Nephron progenitor cell (in vitro differentiated cells): ENCODE measurements at places on chromosomes 2 and 18.

GRCh38 chr2:41970988-41971660, 76.7 kb upstream of the PKDCC start:
- no peak for DNase-seq

DNA sequence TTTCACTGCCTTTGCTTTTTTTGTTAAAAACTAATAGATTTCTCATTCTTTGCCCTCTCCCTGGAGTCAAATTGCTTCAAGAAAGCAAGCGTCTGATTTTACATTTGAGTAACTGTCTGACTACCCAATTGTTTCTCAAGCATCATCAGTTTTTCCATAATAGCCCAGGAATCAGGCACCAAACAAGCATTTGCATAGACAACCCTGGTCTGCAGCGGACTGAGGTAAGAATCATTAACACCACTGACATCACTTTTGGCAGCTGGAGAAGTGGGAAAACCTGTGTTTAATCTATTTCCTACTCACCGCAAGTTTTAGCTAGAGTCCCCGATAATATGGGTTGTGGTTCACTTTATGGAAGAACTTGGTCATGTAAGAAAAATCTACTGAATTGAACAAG, 55.7 kb downstream of the IRS1 start:
- no peak for DNase-seq

DNA sequence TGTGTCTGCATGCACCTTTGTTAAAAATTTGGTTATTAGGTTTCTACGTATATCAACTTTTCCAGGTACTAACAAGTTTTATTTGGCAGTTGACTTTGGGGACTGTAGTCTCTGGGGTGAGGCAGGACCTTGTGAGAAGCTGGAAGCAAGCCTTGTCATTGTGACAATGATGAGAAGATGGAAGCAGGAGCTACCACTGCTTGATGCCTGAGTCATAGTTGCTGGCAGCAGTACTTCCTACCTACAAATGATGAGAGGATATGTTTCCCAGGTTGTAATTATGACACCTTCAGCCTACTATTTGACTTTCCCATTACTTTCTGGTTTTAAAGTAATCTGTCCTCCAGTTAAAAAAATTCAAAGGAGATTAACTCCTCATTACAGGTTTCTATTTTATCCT, 516.3 kb downstream of the NRXN1 start:
- DNase-seq, result no peak

DNA sequence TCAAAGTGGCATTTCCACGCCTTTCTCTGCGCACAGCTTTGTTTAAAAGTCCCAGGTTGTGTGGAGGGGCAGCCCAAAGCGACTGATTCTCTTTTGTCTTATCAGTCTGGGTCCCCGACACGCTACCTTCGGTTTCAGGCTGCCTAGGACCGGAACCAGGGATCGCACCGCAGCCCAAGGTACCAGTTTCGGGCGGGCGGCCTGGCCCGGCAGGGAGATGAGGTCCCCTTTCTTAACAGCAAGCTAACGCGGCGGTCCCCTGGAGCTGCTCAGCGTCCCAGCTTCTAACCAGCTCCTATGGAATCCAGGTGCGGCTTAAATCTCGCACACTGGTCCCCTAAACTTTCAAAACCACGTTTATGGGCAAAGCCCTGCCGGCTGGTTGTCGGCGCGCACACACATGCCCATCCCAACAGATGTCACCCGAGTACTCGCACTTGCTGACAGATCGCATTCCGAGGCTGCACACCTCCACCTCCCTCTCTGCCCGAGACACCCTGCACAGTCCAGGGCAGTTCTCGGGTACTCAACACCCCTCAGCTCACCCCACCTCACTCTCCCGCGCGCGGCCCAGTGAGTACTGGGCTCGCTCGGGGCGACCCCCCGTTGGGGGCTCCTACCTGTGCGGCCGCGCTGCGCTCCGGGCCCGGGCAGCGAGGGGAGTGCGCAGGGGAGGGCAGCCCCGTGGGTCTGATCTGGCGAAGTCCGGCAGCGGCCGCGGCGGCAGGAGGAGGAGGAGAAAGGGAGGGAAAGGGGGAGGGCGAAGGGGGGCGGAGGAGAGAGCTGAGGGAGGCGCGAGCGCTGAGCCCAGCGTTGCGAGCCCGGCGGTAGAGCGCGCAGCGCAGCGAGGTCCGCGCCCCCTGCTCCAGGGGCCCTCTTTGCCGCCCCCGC, at the start of gene EFEMP1:
Gene EFEMP1, minus strand, starts transcription at position 692 of the 891 bp plus-strand sequence. CDS start 1,342 bp downstream, outside the sequence.
- DNase-seq, result peak; percentile 85

GRCh38 chr18:32317651-32318050, 127.8 kb downstream of the MEP1B start:
- DNase-seq, result no peak

- DNase-seq, result no peak
Measured at GRCh38 chr2:189304360-189304759, 124.8 kb upstream of the COL5A2 start.

DNA sequence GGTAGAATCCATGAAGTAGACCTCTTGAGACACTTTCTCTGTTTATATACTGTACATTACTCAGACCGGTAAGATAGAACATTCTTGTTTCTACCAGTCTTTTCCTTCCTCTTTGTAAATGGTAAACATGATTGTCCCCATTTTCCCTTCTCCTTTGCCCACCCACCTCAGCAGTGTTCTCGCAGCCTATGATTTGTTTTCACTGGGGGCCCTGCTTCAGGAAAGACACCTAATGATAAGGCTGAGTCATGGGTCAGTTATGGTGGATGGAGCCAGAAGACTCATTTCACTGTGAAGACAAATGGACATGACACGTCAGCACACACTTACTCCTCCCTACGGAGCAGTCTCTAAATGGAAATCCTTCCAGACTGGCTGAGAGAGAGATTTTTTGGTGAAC, 23.7 kb downstream of the CENPO start:
- DNase-seq, result no peak

- no peak for DNase-seq
Measured at GRCh38 chr2:15800495-15801329, 139.6 kb upstream of the MYCN start.

GRCh38 chr2:192208848-192209247, 14.1 kb upstream of the TMEFF2 start:
- DNase-seq, result no peak

- DNase-seq, result no peak
Measured at GRCh38 chr2:108835040-108835439, 48.5 kb downstream of the CCDC138 start.

- no peak for DNase-seq
Measured at GRCh38 chr2:4291430-4291829, 588.1 kb downstream of the DCDC2C start.

DNA sequence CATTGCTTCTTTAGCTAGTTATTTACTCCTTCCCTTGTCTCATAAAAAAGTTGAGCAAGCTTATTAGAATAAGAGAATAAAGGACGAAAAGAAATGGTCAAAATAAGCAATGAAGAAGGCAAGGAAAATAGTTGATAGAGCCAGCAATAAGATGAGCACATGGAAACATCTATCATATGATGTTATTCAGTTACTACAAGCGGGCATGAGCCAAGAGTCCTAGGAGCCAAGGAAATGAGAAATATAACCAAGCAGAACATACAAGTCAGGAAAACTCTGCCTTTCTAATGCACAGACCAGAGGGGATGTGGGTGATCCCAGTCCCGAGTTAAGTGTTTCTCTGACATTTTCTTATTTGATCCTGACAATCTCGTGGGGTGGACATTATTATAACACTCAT, 33.9 kb downstream of the INO80C start:
- DNase-seq, result no peak

GRCh38 chr18:56709463-56709862, 58.3 kb downstream of the WDR7 start:
- DNase-seq, result no peak

DNA sequence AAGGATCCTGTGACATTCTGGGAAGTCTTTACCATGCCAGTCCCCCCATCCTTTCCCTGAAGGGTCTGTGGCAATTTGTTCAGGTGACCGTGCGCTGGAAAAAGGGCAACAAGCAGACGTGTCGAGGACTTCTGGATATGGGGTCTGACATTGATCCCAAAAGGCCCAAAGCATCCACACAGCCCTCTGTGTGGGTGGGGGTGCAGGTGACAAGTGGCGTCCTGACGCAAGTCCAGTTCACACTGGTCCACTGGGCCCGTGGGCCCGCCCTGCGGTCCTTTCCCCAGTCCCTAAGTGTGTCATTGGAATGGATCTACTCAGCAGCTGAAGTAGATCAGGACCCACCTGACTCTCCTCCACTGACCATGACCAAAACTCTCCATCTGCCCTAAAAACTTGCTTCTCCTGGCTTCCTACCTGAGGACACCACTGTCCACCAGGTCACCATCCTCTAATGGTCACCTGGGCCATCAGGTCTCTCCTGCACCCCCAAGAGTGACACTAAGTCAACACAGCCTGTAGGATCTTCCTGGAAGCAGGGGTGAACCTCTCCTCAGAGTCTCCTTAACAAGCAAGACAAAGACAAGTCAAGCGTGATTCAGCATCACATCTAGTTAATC, 85.6 kb upstream of the SLC66A3 start:
- no peak for DNase-seq

DNA sequence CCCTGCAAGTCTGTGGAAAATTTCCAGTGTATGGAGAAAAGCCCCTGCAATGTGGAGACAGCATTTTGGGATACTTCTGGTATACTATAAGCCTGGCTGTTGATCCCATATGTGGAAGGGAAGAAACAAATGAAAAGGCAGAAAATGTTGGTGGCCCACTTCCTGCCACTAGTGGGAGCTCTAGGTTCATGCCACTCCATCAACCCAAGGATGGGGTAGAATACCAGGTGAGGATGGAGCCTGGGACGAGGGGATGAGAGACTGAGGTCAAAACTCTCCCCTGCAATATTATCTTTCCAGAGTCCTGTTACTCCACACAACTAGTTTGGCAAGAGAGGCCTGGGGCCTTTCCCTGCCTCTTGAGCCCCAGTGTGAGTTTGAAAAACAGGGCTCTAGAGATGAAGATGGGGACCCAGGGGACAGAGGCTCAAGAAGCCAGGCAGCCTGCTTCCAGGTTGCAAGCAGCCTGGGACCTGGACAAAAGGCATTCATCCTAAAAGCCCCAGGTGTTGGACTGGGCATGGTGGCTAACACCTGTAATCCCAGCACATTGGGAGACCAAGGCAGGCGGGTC, 31.9 kb downstream of the BMP10 start:
- DNase-seq, result no peak

- no peak for DNase-seq
Measured at GRCh38 chr2:149928011-149928410, 340.4 kb upstream of the MMADHC start.

GRCh38 chr2:52632543-52632942, 1135.1 kb upstream of the CHAC2 start:
- DNase-seq, result no peak

- DNase-seq, result no peak
Measured at GRCh38 chr18:21575656-21576055, 24.8 kb downstream of the ESCO1 start.

DNA sequence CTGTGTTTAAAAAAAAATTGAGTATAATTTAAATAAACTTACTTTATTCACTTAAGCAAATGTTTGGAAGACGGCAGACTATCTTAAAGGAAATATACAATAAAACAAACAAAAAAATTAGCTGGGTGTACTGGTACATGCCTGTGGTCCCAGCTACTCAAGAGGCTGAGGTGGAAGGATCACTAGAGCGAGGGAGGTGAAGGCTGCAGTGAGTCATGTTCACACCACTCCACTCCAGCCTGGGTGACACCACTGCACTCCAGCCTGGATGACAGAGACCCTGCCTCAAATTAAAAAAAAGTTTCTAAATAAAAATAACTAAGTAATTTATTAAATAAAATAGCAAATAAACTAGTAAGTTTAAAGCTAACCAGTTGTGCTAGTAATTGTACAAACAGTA, 7.5 kb downstream of the PUM2 start:
- DNase-seq, result no peak

DNA sequence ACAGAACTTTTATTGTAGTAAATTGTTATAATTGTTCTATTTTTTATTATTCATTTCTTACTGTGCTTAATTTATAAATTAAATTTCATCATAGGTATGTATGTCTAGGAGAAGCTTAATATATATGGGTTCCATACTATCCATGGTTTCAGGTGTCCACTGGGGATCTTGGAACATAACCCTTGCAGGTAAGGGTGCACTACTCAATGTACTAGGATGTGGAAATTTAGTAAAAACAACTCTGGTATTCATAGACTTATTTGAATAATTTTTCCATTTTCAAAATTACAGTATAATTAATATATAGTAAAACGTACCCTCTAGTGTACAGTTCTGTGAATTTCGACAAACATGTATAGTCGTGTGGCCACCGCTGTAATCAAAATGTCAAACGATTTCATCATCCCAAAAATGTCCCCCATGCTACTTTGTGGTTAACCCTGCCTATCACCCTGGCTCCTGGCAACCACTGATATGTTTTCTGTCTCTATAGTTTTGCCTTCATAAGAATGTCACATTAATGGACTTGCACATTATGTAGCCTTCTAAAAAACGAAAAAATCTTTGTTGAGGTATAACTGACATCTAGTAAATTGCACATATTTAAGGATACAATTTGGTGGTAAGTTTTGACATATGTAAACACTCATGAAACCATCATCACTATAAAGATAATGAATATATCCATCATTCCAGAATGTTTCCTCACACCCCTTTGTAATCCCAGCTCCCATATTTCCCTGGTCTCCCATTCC, 45.7 kb downstream of the ARL5A start:
- no peak for DNase-seq

GRCh38 chr2:16168506-16169264, 228.3 kb downstream of the MYCN start:
- no peak for DNase-seq

DNA sequence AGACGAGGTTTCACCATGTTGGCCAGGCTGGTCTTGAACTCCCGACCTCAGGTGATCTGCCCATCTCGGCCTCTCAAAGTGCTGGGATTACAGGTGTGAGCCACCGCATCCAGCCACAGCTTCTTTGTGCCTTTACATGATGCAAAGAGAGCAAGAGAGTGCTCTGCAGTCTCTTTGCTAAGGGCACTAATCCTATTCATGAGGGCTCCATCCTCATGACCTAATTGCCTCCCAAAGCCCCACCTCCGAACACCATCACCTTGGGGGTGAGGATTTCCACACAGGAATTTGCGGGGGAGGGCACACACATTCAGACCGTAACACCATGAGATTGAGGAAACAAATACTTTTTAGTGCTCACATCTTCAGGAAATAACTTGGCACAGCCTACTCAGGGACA, 91.8 kb downstream of the PDCL3 start:
- no peak for DNase-seq

GRCh38 chr2:86175828-86176227, 19.4 kb downstream of the IMMT start:
- DNase-seq, result no peak

GRCh38 chr2:187959821-187960220, 331.9 kb upstream of the GULP1 start:
- DNase-seq, result no peak

GRCh38 chr2:70240599-70240998, 7.8 kb downstream of the TIA1 start:
- no peak for DNase-seq

- no peak for DNase-seq
Measured at GRCh38 chr18:21745231-21745630, 4.6 kb downstream of the MIB1 start.

GRCh38 chr18:62450546-62451410, 72.0 kb upstream of the ZCCHC2 start:
- no peak for DNase-seq

- DNase-seq, result peak; percentile 28
Measured at GRCh38 chr2:70626254-70626990, 72.8 kb upstream of the TGFA start.

GRCh38 chr2:187349326-187349944, 98.6 kb downstream of the CALCRL start:
- DNase-seq, result no peak

GRCh38 chr2:98846041-98846440, 90.0 kb downstream of the CRACDL start:
- no peak for DNase-seq
